Breast epithelium (tissue), 4 donors: ENCODE measurements at places on chromosomes 2 and 18. TPM values are rescaled to one million over a fixed set of nuclear protein-coding genes. Genes with fewer than 3 reads are reported as not detected.

GRCh38 chr18:7789856-7790552 lies 222.9 kb downstream of the PTPRM start:
- DNase-seq = no peak

- DNase-seq = peak; percentile 67
Observed at GRCh38 chr2:33069894-33070651, 123.3 kb downstream of the LTBP1 start.

DNA sequence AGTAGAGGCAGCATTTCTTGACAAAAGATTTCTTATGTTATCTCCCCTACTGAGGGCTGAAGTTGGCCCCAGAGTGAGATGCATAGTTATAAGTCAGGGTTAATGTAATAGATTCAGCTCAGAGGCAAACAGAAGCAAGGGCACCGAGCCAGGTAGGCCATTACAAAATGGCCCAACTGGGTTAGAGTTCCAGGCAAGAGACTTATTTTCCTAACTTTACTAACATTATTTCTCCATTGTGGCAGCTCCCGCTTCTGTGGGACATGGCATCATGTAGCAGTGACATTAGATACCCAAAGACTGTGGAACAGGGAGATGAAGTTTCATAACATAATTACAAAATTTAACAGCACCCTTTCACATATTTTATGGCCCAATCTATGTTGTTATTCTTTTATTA lies 27.1 kb downstream of the TSPYL6 start:
- no peak for DNase-seq

- DNase-seq = no peak
Observed at GRCh38 chr2:45438872-45439665, 172.0 kb downstream of the SRBD1 start.

The UGT1A8 gene
- not detected for total RNA-seq

DNA sequence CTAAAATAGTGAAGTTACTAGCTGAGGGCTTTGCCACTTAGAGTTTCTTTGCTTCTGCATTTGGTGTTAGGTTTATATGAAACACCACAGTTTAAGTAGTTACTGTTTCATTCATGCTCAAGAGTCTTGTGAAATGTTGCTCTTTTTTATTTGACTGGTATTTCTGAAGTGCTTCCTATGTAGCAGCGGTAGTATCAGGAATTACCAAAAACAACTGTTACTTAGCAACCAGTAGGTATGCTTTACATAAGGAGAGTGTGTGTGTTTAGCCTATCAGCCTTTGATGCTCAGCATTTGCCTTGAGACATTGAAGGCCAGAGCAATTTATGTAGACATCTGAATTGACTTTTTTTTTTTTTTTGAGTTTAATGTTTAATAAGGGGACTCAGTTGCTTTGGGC lies 3.6 kb downstream of the DIS3L2 start:
- no peak for DNase-seq

The PASK gene
- 6.6 TPM for total RNA-seq

GRCh38 chr2:127423478-127423843 lies 5.2 kb downstream of the PROC start:
- peak; percentile 15 for DNase-seq

DNA sequence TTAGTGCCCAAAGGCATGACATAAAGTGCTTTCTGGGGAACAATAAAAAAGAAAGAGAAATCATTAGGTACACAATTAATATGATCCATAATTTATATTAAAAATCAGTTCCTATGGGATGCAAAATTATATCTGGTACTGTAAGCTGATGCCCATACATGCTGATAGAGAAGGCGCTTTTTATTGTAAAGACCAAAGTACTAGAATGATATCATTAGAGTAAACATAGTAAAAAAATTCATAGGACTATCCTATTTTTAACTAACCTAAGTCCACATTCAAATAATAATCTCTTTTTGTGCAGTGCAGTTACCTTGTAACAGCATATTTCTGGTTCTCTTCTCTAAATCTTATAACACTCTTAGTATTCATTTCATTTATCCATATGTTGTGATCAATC lies 252.2 kb downstream of the ASXL3 start:
- DNase-seq = no peak

DNA sequence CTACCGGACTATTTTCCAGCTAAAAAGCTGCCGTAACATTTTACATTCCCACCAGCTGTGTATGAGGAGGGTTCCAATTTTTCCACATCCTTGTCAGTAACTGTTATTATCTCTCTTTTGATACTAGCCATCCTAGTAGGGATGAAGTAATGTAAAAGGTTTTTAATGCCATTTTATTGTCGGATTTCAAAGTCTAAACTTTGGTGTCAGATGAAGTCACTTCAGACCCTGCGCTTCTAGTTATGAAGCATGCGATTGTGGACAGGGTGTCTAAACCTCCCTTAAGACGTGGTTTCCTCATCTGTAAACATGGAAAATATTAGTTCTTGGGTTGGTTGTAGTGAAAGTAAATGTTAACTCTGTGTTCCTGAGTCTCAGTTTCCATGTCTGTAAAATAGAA lies 4.7 kb downstream of the DGKD start:
- DNase-seq = no peak

GRCh38 chr2:203880557-203881125 lies 13.1 kb downstream of the CTLA4 start:
- no peak for DNase-seq

DNA sequence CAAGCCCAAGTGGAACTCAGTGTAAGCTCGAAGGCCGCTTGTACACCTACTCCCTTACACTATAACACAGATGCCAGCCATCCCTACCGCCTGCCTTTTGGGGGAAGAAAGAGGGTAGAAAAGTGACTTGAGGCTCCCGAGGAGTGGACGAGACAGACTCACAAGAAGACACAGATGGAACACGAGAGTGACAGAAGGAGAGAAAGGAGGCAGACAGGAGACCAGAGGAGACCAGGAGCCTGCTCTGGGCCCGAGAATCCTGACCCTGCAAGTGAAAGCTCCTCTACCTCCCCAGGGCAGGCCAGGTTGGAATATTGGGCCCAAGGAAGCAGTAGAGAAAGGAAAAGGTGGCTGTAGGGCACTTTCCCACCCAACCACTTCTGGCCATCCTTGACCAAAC lies 23.4 kb upstream of the TNS1 start:
- no peak for DNase-seq

- DNase-seq = no peak
Observed at GRCh38 chr2:148578493-148578884, 66.1 kb upstream of the EPC2 start.

The SLC20A1 gene
- 46.8 TPM for total RNA-seq

The SERPINB4 gene
- 0.66 TPM for total RNA-seq

- no peak for DNase-seq
Observed at GRCh38 chr2:72261076-72261475, 113.4 kb upstream of the CYP26B1 start.

DNA sequence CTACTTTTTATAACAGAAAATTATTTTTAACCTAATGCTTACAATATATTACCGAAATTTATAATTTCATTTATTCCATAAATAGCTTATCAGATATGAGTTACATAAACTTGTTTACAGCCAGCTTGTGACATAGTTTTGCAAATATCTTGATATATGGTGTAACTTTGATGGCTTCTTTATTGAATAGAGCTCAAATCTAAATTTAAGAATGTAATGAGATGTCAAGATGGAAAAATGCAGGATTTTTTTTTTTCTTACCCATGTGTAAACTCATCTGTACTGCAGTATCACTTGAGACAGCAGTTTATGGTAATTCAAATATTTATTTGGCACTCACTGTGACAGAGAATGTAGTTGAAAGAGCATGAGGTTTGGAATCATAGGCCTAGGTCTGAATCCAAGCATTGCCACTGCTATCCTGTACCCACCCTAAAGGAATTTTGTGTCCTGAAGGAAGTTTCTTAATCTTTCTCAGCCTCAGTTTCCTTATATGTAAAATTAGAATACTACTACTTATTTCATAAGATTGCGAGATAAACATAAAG lies 3.8 kb downstream of the CREB1 start:
- DNase-seq = no peak

DNA sequence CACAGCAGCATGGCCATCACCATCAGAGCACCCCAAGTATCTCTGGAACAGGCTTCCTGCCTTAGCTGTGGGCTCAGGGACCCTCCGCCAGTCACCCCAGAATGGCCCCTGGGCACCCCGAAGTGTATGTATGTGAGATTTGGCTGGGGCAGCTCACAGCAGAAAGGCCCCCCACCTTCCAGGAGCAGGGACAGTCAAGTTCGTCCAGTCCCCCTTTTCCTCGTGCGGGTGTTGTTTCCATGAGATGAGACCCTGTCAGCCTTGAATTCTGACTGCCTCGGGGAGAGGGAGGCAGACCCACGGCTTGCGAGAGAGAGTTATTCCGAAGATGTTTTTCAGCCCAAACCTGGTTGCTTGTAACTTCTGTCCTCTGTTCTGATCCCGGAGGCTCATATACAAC lies 290.9 kb upstream of the HDAC4 start:
- no peak for DNase-seq

GRCh38 chr2:123061534-123061933 lies 963.6 kb upstream of the CNTNAP5 start:
- no peak for DNase-seq

DNA sequence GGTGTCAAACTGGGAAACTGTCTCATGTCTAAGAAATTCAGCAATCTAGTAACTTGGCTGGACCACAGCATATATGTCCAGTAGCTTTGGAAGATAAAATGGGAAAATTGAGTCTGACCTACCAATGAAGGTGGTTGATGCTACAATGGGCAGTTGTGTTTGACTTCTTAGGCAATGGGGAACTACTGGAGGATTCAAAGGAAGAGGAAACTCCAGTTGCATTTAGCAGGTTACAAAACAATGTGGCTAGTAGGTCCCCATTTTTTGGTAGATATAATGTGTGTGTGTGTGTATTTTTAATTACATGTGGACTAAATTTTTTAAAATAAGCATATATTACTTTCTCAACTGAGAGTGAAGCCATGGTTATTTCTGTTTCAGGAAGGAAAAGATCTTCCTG lies 427.7 kb downstream of the NBAS start:
- DNase-seq = no peak

GRCh38 chr2:10783421-10783820 lies 29.2 kb downstream of the PDIA6 start:
- DNase-seq = no peak

DNA sequence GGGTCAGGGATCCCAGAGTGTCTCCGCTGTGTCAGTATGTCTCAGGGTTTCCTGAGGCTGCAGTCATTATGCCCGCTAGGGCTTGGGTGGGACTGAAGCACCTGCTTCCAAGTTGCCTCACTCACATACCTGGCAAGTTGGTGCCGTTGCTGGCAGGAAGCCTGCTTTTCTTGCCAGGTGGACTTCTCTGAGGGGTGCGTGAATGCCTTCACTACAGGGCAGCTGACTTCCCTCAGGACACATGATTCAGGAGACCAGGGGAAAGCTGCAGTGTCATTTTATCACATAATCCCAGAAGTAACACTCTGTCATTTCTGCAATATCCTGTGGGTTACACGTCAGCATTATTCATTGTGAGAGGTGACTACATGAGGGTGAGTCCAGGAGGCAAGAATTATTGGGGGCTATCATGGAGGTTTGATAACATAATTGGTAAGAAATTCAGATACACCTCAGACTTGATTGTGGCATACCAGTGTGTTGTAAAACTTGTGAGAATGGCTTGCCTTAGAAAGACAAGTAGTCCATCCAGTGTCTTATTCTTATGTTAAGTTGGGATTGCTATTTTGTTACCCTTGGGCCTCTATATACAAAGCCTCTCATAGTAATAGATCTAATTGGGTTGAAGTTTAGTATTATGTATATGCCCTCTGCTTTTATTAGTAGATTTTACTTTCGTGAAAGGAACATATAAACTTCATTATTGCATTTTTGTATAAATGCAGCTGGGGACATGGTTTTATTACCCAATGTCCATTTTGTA lies 44.1 kb downstream of the NEDD4L start:
- peak; percentile 62 for DNase-seq

The MERTK gene
- total RNA-seq = 21.0 TPM

GRCh38 chr2:88187038-88187676 lies 17.0 kb downstream of the THNSL2 start:
- no peak for DNase-seq

DNA sequence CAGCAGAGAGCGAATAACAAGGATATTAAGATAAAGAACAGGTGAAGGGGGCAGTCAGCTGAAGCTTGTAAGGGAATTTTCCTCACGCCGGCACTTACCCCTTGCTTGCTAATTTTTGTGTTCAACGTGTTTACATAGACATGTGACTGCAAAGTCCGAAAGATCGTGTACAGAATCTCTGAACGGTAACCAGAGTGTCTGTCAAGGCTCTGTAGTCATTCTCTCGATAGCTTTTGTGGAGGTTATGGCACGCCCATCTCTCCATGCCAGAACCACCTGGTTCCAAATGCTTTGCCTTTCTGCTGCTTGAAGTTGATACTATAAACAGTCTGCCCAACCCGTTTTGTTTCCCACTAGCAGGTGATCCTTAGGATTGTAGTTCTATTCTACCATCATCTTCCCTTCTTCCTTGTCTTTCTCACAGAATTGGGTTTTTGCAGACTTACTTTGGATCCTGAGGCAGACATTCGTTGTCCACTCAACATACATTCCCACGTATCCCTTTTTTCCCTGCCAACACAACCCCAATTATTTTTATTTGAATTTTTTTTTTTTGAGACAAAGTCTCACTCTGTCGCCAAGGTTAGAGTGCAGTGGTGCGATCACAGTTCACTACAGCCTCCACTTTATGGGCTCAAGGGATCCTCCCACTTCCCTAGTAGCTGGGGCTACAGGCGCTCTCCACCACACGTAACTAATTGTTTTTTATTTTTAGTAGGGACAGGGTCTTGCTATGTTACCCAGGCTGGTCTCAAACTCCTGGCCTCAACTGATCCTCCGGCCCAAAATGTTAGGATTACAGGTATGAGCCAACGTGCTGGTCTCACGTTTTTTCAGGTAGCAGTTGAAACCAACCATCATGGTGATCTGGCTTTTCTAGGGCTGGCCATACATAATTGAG lies 1.3 kb upstream of the USP34 start:
- peak; percentile 28 for DNase-seq

GRCh38 chr2:70069049-70069448 lies 18.2 kb upstream of the PCBP1 start:
- no peak for DNase-seq

DNA sequence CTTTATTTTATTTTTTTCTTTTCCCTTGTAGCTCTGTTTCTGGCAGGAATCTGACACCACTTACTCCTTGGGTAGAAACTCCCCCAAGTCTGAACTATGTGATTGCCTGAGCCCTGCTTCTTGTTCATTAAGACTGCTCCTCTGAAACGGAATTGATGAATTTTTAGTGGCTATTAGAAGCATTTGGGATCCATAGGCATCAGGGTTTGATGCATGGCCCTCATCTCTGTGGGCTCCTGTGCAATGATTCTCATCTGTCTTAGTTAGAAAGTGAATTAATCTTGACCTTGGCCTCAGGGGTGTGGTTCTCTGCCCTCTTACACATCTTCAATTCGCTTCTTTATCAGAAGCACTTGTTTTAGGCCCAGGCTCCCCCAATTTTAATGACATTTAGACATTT lies 31.0 kb upstream of the DARS1 start:
- no peak for DNase-seq

The CD8B2 gene
- not detected for total RNA-seq

The EFEMP1 gene
- 186 TPM for total RNA-seq

The CAB39 gene
- 83.4 TPM for total RNA-seq

- no peak for DNase-seq
Observed at GRCh38 chr2:214035091-214035852, 375.6 kb upstream of the VWC2L start.

The SATB2 gene
- total RNA-seq = 8.2 TPM

- DNase-seq = no peak
Observed at GRCh38 chr18:51649796-51650195, 452.3 kb upstream of the MEX3C start.

The EVX2 gene
- not detected for total RNA-seq

The TCF23 gene
- not detected for total RNA-seq
